ENCODE measurements at places on chromosomes 4 and X.

- no peak for DNase-seq
These were observed at the start of gene GPRIN3 for GRCh38 chr4:89307446-89308160. GPRIN3 (minus strand) TSS chr4:89307800; CDS start chr4:89250110, 57,690 bp downstream.

DNA sequence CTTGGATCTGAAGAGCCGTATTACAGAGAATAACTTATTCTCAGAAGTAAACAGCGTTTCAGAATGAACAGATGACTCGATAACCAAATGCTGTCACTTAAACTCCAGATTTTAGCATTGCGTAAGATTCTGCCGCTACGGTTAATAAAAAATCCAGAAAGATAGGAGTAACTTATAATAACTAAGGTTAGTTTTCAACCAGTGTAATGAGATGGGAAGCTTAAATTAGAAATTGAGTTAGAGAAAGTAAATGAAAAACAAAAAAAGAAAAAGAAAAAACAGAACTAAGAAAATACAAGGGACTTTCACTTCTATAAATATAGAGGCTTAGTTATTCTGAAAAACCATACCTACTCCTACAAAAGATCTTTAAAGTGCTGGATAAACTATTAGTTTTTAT, 13.1 kb upstream of the PARM1 start:
- no peak for DNase-seq

- DNase-seq = no peak
These were observed 17.3 kb upstream of the SASH3 start for GRCh38 chrX:129762448-129762847.

GRCh38 chr4:32136081-32136787, 1416.1 kb downstream of the PCDH7 start:
- no peak for DNase-seq

DNA sequence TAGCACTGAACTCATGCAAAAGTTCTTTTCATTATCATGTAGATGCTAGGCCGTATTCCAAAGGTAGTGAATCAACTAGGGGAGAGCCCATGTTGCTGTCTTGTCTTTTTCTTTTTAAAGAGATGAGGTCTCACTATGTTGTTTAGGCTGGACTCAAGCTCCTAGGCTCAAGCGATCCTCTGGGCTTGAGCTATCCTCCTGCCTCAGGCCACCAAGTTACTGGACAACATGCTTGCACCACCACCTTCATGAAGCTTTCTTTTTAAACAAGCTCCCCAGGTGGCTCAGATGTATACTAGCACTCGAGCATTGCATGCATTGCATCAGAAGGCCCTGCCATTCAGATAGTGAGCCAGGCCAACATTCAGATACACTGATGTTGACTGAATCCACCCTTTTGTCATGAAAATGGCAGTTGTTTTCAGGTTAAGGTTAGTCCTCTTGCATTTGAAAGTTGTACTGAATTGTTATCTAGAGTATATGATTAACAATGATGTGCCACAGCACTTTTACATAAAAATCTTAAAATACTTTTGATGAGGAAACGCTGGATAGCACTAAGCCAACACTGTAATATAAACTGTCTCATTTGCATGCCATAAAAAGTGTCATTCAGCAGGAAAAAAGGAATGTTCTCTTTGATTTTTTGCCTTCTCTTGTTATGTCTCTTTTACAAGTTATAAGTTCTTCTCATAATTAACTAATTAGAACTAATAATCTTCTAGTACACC, 76.7 kb downstream of the FNIP2 start:
- DNase-seq = no peak

DNA sequence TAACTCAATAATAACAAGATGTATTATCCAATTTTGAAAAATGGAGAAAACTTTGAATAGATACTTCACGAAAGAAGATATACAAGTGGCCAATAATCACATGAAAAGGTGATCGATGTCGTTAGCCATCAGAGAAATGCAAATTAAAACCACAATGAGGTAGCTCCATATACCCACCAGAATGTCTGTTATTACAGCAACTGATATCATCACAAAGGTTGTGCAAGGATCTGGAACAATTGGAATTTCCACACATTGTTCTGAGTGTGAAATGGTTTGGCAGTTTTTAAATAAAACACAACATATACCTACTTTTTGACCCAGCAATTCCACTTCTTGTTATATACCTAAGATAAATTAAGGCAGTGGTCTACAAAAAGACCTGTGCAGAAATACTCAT, 71.7 kb downstream of the IRS4 start:
- DNase-seq = no peak

DNA sequence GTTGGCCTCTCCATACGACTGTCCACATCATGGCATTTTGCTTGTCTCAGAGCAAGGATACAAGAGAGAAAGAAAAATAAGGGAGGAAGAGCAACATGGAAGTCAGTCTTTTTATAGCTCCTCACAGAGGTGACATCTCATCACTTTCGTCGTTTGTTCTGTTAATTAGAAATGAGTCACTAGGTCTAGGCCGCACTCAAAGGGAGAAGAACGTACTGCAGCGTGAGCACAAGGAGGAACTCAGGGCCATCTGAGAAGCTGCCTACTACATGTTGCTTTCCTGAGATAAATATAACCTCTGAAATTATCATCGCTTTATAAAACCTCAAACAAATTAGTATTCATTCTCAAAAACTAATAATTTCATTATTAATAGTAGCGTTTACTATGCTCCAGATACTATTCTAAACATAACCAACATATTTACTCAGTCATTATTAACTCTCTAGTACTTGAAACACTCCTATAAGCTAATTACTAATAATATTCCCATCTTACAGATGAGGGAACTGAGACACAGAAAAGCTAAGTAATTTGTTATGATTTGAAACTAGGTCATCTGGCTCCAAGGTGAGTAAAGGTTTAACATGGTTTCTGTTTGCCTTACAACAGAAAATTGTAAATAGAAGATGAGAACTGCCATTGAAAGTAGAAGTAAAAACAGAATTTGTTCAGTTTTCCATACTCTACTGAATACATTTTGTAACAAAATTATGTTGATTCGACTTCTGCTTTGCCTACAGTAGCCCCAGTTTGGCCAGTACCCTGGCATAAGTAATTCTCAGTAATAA, 213.2 kb upstream of the UGT8 start:
- DNase-seq = no peak

GRCh38 chrX:93422693-93423092, 250.7 kb downstream of the NAP1L3 start:
- DNase-seq = no peak

DNA sequence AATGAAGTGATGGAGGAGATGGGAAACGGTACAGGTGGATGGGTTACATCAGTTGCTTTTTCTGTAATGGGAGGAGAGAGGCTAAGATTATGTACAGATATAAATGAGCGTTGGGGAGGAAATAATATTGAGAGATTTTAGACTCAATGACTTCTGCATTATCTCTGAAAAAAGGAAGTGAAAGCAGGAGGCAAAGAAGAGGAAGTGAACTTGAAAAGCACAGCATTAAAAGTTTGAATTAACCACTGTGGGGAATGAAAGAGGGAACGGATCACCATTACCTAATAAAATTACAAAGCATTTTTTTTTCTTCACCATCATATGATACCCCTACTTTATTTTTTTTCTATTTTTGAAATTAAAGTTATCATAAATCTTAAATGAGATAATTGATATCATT, 1025.5 kb downstream of the RPA4 start:
- no peak for DNase-seq

DNA sequence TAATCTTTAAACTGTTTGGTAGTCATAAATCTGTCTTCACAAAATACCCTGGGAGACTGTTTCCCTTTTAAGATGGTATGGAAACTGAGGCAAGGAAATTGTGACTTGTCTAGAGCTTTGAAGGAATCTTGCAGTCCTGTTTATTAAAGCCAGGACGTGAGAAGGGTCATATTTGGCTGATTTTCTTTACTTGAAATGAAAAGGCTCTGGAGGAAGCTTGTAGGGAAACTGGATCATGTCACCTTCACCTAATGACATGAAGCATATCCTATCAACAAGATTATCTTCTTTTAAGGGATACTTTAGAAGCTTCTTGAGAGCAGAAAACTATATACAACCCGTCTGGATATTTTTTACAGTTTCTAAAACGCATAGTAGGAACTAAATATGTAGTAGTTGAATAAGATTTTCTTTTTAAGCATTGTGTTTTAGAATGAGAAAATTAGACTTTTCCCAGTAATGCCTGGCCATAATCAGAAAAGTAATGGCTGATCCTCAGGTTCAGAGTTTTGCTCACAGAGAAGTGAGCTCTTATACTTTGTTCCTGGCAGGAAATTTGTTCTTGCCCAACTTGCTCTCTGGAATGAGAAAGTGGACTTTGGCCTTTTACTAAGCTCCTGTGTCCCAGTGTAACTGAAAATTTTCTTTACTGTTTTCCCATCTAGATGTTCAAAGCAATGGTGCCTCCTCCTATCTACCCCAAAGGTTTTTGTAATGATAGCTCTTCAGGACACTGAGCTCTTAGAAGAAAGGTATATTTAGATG, 136.8 kb upstream of the AFF2 start:
- no peak for DNase-seq

- no peak for DNase-seq
These were observed 42.1 kb downstream of the NFKB1 start for GRCh38 chr4:102543030-102543928.

GRCh38 chr4:113893546-113893945, 85.9 kb downstream of the ARSJ start:
- DNase-seq = no peak

- DNase-seq = no peak
These were observed 280.2 kb upstream of the SLC7A11 start for GRCh38 chr4:138522366-138522765.

GRCh38 chr4:123547216-123548165, 150.9 kb downstream of the SPRY1 start:
- no peak for DNase-seq

- no peak for DNase-seq
These were observed 339.7 kb upstream of the PCDH7 start for GRCh38 chr4:30380404-30380998.

- no peak for DNase-seq
These were observed 132.7 kb downstream of the GATB start for GRCh38 chr4:151628001-151628608.

- no peak for DNase-seq
These were observed 28.2 kb downstream of the SULT1E1 start for GRCh38 chr4:69831646-69832325.

DNA sequence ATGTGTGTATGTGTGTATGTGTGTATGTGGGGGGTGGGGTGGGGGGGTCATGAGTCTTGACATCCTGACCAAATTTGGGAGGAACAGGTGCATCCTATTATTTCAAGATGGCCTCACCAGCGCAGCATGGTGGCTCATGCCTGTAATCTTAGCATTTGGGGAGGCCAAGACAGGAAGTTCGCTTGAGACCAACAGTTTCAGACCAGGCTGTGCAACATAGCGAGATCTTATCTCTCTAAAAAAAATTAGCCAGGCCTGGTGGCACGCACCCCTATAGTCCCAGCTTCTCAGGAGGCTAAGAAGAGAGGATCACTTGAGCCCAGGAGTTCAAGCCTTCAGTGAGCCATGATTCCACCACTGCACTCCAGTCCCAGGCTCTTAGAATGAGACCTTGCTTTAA, 47.0 kb upstream of the DHRSX start:
- DNase-seq = no peak

DNA sequence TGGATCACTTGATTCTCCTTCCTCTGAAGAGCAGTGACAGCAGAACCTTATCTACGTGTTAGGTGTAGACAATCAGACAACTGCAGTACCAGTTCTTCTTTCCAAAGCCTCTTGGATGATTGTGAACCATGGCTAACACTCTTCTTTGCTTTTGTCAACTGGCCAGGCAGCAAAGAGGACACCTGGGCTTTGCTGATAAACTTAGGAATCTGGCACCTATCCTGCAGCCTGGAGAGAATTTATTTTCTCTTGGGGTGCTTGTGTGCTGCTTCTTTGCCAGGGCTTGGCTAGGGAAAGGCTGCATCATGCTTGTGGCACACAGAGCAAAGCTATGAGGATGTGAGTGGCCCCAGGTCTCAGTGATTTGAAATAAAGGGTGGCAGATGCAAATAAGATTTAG, 77.4 kb downstream of the ANAPC4 start:
- DNase-seq = no peak

DNA sequence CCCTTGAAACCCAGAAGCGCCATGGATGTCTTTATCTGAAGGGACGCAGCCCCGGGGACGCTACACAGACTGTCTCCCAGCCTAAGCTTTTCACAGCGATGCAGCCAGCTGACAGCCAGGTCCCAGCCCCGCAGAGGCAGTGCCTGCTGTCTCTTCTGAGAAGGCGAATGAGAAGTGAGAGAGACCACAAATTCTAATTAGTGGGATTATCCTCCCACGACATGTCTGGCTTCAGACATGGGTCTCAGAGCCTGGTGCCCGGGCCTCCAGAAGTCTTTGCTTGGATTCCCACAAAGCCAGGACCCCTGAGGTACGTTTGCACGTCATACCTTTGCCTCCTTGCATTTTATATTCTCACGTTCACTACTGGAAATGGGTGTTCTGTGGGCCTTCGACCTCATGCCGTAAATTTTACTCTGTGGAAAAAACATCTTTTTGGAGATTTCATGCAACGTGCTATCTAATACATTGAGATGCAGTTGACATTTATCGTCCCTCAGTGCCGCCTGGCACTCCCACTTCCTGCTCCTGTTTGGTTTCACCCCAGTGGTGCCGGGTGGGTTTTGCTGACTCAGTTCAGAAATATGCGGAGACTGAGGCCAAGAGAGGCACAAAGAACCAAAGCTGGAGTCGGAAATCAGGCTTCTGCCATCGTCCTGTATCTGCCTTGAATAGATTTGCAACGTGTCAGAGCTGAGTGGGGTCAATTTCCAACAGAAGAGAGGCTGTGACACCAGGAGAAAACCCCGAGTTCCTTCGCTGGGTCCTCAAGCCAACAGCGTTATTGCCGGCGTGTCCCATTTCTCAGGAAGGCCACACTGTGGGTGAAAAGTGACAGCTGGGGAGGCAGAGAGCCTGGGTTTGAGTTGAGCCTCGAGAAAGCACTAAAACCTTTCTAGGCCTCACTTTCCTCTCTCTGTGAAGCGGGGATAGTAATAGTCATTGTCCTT, 114.4 kb downstream of the STK32B start:
- DNase-seq = no peak

DNA sequence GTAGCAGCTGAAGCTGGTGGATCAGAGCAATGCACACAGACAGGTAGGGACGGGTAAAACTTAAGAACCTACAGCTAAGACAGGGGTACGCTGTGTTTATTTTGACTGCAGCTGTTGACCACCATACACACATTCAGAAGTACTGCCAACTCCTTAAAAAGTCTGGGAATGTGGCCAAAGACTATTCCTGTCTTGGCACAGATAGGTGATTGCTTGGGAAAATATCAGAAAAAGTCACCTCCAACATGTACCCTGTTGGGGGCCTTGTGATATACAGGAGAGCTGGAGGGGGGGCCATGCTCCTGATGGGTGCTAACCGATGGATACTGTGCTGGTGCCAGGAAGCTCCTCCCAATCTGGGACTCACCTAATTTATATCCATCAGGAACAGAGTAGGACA, 121.2 kb downstream of the VCX2 start:
- no peak for DNase-seq
